ENCODE measurements at places on chromosomes 11 and 22. TPM values are rescaled to one million over a fixed set of nuclear protein-coding genes. Genes with fewer than 3 reads are reported as not detected.

Gene CRYBB2
- not detected for total RNA-seq

GRCh38 chr11:117295438-117296137, 4.4 kb downstream of the BACE1-AS start:
- DNase-seq = no peak

- no peak for DNase-seq
These were observed 6.9 kb downstream of the KMT5B start for GRCh38 chr11:68206211-68206610.

Gene CYTH4
- total RNA-seq = 6.1 TPM

Gene KIF18A
- 0.43 TPM for total RNA-seq

Gene DRD4
- not detected for total RNA-seq

DNA sequence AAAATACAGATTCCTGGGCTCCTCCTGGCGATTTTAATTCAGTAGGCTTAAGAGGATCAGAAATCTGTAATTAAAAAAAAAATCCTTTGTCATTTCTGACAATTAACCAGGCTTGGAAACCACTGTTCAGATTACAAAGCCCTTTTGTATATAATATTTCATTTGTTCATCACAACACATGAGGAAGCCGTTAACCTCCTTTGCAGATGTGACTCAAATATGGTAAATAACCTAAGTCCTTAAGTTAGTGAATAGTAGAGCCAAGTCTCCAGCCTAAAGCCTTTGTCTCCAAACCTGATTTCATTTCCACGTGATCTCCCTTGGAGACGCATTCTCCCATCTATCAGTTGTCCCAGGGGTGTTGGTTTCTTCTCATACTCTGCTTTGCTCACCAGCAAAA, 67.6 kb downstream of the UBASH3B start:
- DNase-seq = no peak

Data from uterus (tissue), 4 donors.